ENCODE measurements at places on chromosomes 3 and 15.

DNA sequence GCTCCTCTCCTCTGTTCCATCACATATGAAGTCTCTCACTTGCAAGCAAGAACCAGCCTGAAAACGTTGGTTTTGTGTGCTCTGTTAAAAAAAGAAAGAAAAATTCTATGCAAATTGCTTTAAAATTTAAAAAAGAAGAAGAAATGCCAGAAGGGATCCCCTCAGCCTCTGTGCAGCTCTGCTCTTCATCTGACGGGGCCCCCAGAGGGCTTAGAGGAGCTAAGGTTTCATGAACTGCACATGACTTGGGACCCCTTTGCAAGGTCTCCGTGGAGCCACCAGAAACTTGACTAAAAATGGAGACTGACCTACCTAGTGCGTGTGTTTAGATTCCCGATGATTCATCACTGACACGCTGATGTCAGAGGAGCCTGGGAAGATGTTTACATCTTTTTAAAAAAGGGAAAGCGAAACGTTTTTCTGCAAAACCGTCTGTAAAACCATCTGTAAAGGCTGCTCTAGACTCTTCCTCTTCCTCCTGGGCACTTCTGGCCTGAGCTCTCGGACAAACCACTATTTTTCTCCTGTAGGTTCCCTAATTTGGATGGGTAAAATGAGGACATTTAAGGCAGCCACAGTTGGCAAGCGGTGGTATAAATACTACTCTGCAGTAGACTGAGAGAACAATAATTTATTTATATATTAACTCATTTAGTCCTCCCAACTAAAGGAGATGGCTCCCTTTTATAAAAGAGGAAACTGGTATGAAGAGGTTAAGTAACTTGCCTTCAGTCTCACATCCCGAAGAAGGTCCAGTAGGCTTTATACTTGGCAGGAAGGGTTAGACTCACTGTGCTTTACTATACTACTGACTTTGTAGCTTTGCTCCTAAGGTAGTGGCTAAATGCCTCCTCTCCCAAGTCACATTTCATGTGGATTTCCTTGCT, 67.2 kb upstream of the POLG start:
- H3K4me3 ChIP-seq, result no peak overlapping the region
- H3K4me1 ChIP-seq, result peaks cover 35% of the 10 kb centered on the region
- no peak overlapping the region for H3K27ac ChIP-seq
- no peaks in the 10 kb centered on the region for H3K36me3 ChIP-seq
- H3K27me3 ChIP-seq, result peaks cover 100% of the 10 kb centered on the region

- H3K27ac ChIP-seq, result no peak overlapping the region
- peaks cover 18% of the 10 kb centered on the region for H3K27me3 ChIP-seq
- peak; percentile 72 for DNase-seq
- peaks cover 34% of the 10 kb centered on the region for H3K4me1 ChIP-seq
Measured at GRCh38 chr15:59522988-59523461, 85.0 kb downstream of the FAM81A start.

DNA sequence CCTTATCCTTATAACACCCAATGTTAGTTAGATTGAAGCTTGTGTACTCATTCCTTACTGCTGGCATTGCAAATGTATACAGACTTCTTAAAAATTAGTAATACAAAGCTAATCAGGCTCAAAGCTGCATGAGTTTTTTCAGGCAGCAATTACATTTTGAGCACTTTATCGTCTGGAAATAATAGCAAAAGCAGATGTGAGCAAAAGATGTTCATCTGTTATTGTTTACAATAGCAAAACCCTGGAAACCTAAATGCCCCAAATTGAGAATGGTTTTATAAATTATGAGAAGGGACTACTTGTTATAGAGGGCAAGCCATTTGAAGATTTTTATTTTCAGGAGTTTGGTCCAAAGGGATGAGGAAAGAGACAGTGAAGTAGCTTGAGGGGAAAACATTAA, 126.4 kb downstream of the GADL1 start:
- H3K27me3 ChIP-seq, result peaks cover 10% of the 10 kb centered on the region
- peaks cover 6% of the 10 kb centered on the region for H3K4me1 ChIP-seq
- no peak for DNase-seq
- H3K27ac ChIP-seq, result no peak overlapping the region
- H3K36me3 ChIP-seq, result no peaks in the 10 kb centered on the region
- no peak overlapping the region for H3K4me3 ChIP-seq

GRCh38 chr3:62604298-62604697, 230.9 kb upstream of the FEZF2 start:
- no peak overlapping the region for H3K27ac ChIP-seq
- H3K4me1 ChIP-seq, result no peaks in the 10 kb centered on the region
- H3K4me3 ChIP-seq, result no peak overlapping the region
- peaks cover 3% of the 10 kb centered on the region for H3K27me3 ChIP-seq
- no peak for DNase-seq

DNA sequence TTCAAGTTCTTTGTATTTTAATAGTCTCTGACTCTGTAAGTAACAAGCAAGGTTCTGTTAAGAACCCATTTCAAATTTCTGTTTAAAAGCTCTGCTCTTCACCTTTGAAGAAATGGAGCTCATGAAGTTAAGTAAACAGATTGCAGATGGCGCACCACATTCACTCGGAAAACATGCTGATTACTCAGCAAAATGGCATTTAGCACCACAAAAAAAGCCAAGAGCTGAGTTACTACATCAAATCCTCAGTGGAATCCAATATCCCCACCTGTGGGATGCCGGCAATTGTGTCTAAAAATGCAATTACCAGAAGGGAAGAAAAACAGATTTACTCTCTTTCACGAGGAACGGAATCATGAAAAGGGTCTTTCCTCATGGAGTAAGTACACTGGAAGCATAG, 758.0 kb downstream of the NTRK3 start:
- no peaks in the 10 kb centered on the region for H3K27me3 ChIP-seq
- no peak overlapping the region for H3K27ac ChIP-seq
- DNase-seq, result no peak
- H3K4me3 ChIP-seq, result no peak overlapping the region
- H3K36me3 ChIP-seq, result no peaks in the 10 kb centered on the region

DNA sequence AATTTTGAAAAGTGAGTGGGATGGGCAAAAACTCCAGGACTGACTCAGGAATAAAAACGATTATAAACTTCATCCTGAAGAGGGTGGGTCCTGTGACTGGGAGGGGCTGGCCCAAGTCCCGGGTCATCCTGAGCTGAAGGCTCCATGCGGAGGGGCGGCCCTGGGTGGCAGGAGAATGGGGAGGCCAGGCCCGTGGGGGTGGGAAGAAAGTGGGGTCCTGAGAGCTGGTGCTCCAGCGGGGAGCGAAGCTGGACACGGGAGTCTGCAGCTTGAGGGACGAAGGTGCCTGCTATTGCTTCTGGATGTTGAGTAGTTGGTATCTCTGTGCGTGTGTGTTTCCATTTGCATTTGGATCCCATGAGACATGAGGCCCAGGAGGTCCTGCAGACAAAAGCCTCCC, 4.7 kb upstream of the OCA2 start:
- DNase-seq, result peak; percentile 18
- H3K27me3 ChIP-seq, result peaks cover 89% of the 10 kb centered on the region
- peaks cover 3% of the 10 kb centered on the region for H3K36me3 ChIP-seq
- H3K4me1 ChIP-seq, result peaks cover 20% of the 10 kb centered on the region
- no peak overlapping the region for H3K4me3 ChIP-seq
- H3K27ac ChIP-seq, result no peak overlapping the region

GRCh38 chr3:52434491-52435115, 10.3 kb downstream of the SEMA3G start:
- peaks cover 2% of the 10 kb centered on the region for H3K4me1 ChIP-seq
- no peak for DNase-seq
- no peak overlapping the region for H3K4me3 ChIP-seq
- no peaks in the 10 kb centered on the region for H3K36me3 ChIP-seq

GRCh38 chr15:68565234-68565633, 13.6 kb upstream of the CORO2B start:
- no peak for DNase-seq
- peaks cover 62% of the 10 kb centered on the region for H3K27me3 ChIP-seq
- no peak overlapping the region for H3K4me3 ChIP-seq
- H3K4me1 ChIP-seq, result peaks cover 5% of the 10 kb centered on the region
- no peak overlapping the region for H3K27ac ChIP-seq
- no peaks in the 10 kb centered on the region for H3K36me3 ChIP-seq

- no peak for DNase-seq
- H3K27me3 ChIP-seq, result no peaks in the 10 kb centered on the region
- no peak overlapping the region for H3K27ac ChIP-seq
Measured at GRCh38 chr3:14719006-14719405, 44.1 kb downstream of the C3orf20 start.

- H3K27me3 ChIP-seq, result no peaks in the 10 kb centered on the region
- H3K36me3 ChIP-seq, result no peaks in the 10 kb centered on the region
- H3K27ac ChIP-seq, result no peak overlapping the region
- H3K4me3 ChIP-seq, result no peak overlapping the region
- no peaks in the 10 kb centered on the region for H3K4me1 ChIP-seq
Measured at GRCh38 chr3:158221426-158221825, 111.5 kb downstream of the RSRC1 start.

DNA sequence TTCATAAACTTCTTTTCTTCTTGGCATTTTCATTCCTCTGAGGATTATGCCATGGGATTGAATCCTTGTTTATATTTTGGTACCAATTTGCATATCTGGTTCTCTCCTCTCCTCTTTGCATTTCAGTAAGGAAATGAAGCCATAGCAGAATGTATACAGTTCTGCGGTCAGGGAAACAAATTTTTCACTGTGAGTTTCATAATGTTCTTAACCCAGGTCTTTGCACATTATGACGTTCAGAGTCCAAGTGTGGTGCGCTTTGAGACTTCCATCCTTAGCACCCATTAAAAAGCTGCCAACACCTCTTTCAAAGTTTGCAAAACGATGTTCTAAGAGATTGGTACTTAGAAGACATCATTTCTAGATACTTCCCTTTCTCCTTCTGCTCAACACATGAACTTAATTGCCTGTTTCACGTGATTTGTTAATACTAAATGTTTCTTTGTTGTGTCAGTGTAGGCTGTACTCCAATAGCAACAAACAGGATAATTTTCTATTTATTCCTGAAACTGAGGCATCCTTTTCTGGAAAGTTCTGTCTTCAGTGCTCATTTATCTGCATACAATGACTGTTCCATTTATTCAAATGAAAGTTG, 953.1 kb upstream of the NR2F2 start:
- DNase-seq, result no peak
- no peaks in the 10 kb centered on the region for H3K36me3 ChIP-seq

GRCh38 chr3:55720614-55721013, 233.5 kb upstream of the WNT5A start:
- no peak for DNase-seq
- H3K36me3 ChIP-seq, result no peaks in the 10 kb centered on the region
- no peak overlapping the region for H3K27ac ChIP-seq
- no peak overlapping the region for H3K4me3 ChIP-seq
- no peaks in the 10 kb centered on the region for H3K4me1 ChIP-seq

DNA sequence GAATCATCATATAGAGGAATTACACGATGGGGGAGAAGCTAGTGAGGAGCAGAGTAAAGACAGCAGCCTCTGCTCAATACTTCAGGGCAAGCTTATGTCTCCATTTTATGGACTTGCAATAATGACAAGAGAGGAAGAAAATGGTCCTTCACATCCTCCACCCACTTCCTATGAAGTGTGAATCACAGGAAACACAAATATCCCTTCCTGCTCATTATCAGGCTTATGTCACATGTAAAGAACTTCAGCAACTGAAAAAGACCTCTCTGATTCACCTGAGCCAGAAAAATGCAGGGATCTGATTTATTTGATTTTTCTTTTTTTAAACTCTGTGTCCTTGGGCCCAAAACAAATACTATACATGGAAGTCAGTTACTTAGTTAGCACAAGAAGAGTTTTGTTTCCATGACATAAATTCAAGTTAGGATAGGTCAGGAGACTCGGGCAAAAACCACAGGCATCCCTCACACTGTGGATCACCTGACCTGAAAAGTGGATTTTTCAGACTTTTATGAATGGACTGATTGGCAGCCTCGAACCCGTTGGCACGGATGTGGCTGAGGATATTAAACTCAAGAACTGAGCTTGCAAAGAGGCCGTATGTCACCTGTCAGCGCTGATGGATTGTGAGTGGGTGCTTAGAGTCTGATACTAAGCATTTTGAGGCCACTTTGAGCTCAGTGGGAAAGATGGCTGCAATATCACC, 620.8 kb upstream of the MDFIC2 start:
- no peak overlapping the region for H3K27ac ChIP-seq
- peaks cover 6% of the 10 kb centered on the region for H3K4me1 ChIP-seq
- H3K36me3 ChIP-seq, result no peaks in the 10 kb centered on the region
- no peak overlapping the region for H3K4me3 ChIP-seq
- DNase-seq, result no peak
- peaks cover 6% of the 10 kb centered on the region for H3K27me3 ChIP-seq

DNA sequence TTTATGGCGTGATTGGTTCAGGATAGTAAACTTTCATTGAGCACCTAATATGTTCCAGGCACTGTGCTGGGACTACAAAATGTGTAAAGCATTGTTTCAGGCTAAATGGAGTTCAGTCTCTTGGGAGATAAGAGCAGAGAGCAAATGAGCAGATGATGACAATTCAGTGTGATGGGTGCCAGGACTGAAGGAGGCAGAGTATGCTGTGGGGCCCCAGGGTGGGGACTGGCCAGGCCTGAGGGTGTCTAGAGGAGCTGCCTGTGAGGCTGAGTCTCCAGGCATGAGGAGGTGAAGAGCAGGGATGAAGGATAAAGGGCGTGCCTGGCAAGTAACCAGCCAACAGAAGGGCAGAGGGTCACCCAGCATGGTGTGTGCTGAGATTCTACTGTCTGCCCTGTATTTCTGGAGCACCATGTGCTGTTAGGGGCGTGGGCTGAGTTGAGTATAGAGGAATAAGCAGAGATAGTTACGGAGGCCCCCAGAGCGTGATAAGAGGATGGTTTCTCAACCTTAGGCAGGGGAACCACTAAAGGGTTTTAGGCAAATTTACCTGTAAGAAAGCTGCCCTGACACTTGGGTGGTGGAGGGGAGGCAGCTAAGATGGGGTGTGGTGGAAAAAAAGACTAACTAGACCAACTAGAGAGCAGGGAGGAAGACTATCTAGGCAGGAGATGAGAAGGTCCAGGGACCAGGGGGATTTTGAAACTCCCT, 38.5 kb downstream of the EPHB1 start:
- H3K27me3 ChIP-seq, result peaks cover 46% of the 10 kb centered on the region
- DNase-seq, result no peak
- H3K36me3 ChIP-seq, result no peaks in the 10 kb centered on the region

GRCh38 chr3:130395331-130395730, 49.9 kb downstream of the COL6A5 start:
- DNase-seq, result no peak
- H3K4me3 ChIP-seq, result no peak overlapping the region
- no peak overlapping the region for H3K27ac ChIP-seq

- H3K4me1 ChIP-seq, result peaks cover 38% of the 10 kb centered on the region
- DNase-seq, result no peak
- H3K27ac ChIP-seq, result no peak overlapping the region
Measured at GRCh38 chr3:10205451-10206165, 40.9 kb downstream of the IRAK2 start.

DNA sequence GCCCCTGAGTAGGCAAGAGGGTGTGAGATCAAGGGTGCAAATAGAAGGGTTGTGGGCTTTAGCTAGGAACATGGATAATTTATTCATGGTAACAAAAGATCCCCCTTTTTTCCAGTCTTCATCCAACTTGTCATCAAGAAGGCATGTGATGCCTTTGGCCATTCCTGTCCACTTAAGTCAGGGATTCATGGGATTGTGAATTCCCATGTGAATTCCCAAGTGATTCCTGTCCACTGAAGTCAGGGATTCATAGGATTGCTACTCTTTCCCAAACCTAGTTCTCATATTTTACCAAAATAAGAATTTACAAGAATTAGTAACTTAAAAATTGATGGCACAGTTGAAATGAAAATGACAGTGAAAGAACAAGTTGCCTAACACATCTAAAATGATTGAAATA, 40.8 kb downstream of the HMG20A start:
- DNase-seq, result no peak
- H3K27me3 ChIP-seq, result no peaks in the 10 kb centered on the region
- peaks cover 16% of the 10 kb centered on the region for H3K4me1 ChIP-seq
- no peak overlapping the region for H3K27ac ChIP-seq
